T-helper 2 cell (primary cell): ENCODE measurements at places on chromosomes 2 and 18.

DNA sequence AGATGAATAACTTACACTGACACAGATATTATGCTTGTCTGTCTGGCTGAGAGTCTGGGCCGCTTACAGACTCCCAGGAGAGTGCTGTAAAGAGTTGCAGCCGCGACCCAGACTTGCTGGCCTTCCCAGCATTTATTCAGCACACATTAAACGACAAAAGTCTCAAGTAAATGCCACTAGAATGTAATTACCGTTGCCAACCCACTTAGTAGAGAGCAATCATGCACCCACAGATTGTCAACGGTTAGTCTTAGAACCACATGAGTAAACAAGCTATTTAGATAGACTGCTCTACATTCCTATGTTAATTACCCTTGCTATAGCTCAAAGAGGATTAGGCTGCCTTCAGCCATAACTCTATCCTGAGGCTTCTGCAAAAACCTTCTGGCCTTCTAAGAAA is 47.8 kb upstream of the C2orf74 start:
- DNase-seq = no peak

- DNase-seq = no peak
Measured at GRCh38 chr2:105220604-105221003, 20.9 kb upstream of the GPR45 start.

- no peak for DNase-seq
Measured at GRCh38 chr2:26922405-26923188, 47.8 kb upstream of the MAPRE3 start.

DNA sequence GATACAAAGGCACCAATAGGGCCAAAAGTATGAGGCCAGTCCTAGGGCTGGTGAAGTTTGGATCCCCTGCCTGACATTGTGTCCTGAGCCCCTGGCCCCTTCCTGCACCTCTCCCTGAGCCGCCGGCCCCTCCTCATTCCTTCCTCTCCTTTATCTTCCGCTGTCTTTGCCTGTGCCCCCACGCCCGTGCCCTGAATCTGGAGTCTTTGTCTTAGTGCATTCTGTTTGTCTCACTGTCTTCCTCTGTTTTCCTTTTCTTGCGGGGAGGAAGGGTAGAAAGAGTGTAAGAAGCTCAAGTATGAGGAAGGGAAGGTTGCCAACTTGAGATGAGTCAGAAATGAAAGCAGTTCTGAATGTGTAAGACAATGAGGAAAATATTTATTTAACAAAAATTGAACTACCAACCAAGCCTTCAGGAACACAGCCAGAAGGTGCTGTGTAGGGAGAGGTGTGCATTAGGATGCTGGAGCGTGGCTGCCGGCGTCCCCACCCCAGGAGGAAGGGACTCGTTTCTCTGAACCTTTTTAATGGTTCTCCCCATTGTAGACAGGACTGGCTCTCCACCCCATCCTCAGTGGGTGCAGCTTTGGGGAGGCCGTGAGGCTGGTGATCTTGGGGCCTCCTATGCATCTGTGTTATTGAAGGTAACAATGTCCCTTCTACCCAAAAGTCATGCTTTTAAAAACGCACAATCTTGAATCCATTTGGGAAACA is 133.1 kb downstream of the NEDD4L start:
- no peak for DNase-seq

DNA sequence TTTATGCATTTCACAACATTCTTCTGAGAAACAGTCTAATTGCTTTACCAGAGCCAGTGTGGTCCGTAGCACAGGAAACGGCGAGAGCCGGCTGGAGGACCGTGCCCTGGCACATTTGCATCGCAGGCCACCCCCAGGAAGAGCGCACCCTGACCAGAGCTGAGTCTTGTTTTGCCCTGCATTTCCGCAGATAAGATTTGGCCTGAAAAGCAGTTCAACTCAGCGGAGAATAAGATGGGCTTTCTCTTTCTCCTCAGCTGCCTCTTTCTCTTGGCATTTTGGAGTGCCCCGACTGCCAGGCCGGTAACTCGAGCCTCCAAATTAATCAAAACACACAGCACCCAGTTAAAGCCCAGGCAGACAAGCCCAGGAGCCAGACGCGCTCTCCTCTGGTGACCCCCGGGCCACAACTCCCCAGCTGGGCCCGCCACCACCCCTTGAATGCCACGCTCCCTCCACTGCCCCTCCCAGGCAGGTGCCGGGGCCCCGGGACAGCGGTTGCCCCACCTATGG is 464 bp downstream of the COL4A4 start:
- DNase-seq = no peak

GRCh38 chr2:134718023-134718816 is 580 bp downstream of the TMEM163 start:
- DNase-seq = peak; percentile 6

- DNase-seq = no peak
Measured at GRCh38 chr18:77082316-77082955, 50.1 kb downstream of the MBP start.

DNA sequence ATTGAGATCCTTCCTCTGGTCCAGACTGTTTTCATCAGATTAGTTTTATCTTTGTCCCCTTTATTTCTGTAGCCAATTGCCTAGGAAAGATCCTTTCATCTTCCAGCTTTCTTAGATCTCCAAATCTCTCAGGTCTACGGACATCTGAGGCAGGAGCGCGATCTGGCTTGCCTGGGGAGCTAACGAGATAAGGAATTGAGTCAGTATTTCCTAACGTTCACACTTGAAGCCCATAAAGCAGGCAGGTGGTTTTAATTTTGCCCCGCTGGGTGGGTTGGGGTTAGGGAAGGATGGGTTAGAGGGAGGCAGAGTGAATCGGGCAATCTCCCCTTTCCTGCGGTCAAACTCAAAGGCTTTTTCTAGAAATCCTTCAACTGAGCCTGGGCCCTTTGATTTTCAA is 727 bp upstream of the TTLL4 start:
- no peak for DNase-seq

GRCh38 chr18:32502014-32502413 is 31.3 kb upstream of the GAREM1 start:
- no peak for DNase-seq

DNA sequence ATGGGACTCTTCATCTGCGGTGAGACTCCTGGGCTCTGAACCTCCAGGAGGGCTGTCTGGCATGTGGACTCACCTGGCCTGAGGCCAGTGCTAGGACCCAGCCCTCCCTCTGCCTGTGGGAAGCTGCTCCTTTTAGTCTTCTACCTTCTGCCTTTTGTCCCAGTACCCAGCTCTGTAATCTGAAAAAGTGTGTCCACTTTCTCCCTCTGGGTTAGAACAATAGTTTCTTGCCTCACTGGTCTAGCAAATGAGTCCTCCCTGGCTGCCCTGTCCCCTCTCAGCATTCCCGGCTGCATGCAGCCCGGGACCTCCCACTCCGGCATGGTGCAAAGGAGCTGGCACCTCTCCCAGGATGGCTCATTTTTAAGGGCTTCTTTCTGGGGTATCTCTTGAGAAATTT is 25.9 kb downstream of the GKN2 start:
- no peak for DNase-seq

GRCh38 chr2:215535125-215535668 is 99.3 kb upstream of the FN1 start:
- no peak for DNase-seq

GRCh38 chr2:172914341-172915008 is 161.2 kb upstream of the MAP3K20 start:
- DNase-seq = no peak

DNA sequence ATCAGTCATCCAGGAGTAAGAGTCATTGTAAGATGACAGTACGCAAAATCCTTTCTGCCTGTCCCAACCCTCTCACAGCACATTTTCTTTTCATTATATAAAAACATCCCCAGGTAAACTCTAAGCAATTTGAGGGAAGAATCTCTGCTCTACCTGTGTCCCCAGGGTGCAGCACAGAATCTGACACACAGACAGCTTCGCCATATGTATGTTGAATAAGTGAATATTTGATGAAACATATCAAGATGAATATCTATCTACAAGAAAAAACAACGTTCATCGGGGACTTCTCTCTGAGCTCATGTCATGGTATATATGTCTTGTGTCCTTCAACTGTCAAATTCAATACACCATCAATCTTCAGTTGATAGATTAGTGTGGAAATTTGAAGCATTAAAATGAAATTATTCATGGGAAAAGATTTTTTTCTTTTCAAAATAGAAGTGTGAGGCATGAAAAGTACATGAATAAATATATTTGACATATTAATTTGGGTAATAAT is 94.5 kb upstream of the KYNU start:
- DNase-seq = no peak

GRCh38 chr2:10706033-10706432 is 15.4 kb upstream of the ATP6V1C2 start:
- DNase-seq = no peak

- DNase-seq = no peak
Measured at GRCh38 chr2:38648107-38648761, 17.7 kb upstream of the GALM start.

DNA sequence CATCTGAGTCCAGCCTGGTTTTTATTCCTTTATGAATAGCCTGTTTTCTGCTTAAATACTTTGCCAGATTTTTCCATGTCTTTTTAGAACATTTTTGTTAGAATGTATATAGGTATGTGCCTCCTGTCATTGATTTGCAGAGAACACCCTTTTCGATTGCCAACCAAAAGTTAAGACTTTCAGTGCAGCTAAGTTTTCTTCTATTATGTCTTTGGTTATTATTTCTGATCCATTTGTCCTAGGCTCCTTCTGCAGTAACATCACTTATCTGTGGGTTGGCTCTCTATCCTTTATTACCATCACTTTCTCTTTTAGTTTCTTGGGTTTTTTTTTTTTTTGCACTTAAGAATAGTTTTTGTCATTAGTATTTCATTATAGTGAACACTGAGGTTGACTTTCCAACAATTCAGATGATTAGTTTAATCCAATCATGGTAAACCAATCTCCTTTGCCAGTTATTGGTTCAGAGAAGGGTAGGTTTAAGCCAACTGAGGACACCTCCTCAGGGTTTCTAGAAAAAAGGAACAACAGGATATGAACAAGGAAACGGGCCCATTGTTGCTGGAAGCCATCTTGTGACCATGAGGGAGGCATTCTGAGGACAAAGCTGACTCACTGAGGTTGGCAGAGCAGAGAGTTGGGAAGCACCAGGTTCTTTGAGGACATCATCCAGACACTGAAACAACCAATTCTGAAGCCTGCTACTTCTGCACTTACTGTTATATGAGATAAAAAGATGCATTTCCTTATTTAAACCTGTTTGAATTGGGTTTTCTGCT is 37.9 kb upstream of the GBX2 start:
- DNase-seq = no peak

GRCh38 chr18:65527879-65528633 is 222.8 kb upstream of the CDH7 start:
- no peak for DNase-seq

- no peak for DNase-seq
Measured at GRCh38 chr2:22110244-22110651, 986.5 kb downstream of the TDRD15 start.

DNA sequence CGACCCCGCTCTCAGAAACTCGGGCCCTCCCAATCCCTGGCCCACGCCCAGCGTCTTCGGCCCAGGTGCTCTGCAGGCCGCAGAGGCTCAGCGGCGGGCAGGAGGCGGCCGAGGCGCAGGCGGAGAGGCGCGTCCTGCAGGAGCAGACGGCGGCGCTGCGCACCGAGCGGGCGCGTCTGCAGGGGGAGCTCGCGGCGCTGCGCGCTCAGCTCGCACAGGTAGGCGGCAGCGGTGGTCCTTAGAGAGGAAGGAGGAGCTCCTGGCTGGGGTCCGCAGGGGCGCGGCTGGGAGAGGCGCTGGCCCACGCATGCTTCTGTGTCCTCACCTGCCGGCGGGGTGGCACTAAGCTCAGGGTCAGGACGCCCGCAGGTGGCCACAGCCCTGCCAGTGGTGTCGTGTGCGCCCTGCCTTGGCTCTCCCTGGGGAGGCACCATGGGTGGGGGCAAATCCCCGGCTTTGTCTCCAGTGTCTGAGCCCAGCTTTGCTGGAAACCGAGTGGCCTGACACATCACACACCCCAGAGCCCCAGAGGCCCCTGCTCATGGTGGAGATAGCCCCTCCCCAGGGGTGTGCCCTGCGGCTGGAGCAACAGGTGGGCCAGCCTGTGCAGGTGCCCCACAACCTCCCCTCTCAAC is 14.9 kb upstream of the SNED1 start:
- peak; percentile 59 for DNase-seq

- DNase-seq = no peak
Measured at GRCh38 chr18:22822841-22823508, 110.2 kb upstream of the RBBP8 start.

DNA sequence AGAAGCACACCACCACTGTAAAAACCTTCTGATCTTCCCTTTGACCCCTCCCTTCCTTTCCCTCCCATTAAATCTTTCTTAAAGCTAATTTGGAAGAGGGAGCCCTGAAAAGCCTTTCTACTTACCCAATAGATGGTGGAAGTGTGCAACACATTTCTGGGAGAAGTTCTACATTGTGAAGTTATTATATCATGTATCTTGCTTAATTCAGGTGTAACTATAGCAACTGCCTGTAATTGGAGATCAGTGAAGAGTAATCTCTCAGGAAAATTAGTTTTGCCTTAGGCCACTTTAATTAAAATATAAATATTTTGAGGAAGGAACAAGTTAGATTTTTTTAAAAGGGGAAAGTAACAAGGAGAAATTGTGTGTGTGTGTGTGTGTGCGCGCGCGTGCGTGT is 266.0 kb downstream of the SH3BP4 start:
- no peak for DNase-seq

DNA sequence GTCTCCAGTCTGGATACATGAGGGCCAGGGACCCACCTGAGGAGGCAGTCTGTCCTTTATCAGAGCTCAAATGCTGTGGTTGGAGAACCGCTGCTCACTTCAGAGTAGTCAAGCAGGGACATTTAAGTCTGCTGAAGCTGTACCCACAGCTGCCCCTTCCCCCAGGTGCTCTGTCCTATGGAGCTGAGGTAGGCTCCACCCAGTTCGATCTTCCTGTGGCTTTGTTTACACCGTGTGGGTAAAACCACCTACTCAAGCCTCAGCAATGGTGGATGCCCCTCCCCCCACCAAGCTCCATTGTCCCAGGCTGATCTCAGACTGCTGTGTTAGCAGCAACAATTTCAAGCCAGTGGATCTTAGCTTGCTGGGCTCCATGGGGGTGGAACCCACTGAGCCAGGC is 731.4 kb upstream of the HS6ST1 start:
- DNase-seq = peak; percentile 65

DNA sequence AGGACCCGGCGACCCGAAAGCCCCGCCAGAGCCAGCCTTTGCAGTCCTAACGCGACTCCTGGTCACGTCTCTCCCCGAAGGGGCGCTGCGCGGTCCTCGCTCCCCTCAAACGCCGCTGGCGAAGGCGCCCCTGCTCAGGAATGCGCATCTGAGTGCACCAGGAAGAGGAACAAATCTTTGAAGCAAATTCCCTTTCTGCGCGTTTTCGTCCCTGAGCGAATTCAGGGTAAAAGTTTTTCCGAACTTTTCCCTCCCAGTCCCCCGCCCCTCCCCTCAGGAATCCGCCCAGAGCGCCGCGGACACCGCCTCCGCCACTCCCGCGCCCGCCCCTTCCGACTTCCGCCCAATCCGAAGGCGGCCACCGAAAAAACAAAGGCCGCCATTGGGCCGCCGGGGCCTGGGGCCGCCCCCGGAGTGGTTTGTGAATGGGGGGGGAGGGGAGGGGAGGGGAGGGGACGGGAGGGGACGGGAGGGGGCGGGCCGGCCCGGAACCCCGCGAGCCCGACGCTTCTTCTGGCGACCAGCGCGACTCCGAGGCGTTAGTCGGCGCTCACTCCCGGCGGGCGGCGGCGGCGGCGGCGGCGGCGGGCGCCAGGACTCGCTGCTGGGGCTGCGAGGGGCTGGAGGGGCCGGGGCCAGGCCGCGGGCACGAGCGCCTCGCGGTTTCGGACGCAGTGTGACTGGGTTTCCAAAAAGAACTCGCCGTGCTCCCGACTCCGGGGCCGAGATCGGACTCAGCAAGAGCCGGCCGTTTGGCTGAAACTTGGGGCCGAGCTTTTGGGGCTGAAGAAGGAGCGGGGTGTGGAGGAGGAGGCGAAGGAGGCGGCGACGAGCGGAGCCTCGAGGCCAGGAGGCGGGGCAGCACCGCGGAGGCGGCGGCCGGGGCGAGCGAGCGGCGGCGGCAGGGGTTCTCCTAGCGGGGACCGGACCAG is at the start of gene FZD7:
TSS of gene FZD7 (plus strand) at position 539 of the 932 bp plus-strand sequence. CDS start 793 bp downstream, outside the sequence.
- peak; percentile 90 for DNase-seq
